ENCODE measurements at places on chromosomes 5 and 9.

GRCh38 chr9:130185017-130185416, 12.8 kb downstream of the NCS1 start:
- no peak for DNase-seq

GRCh38 chr9:109450346-109450745, 47.8 kb downstream of the PTPN3 start:
- no peak for DNase-seq

DNA sequence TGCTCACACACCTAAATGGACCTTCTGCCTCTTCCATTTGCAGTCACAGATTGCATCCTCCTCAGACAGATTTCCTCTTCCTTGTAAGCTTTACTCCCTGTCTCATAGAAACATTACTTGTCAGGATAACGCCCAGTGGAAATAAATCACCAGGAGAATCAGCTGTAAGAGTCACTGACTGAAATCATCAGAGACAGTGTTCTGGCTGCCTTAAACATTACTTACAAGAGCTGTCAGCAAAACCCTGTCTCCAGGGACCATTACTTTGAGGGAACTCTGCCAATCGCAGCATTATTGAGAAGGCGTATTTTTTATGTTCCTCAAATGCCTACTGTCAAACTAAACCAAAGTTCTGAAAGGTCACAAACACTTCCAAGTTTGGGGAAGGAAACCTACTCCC, 5.9 kb downstream of the DPYSL3 start:
- no peak for DNase-seq

GRCh38 chr5:77418601-77419581, 73.2 kb downstream of the WDR41 start:
- DNase-seq, result no peak

DNA sequence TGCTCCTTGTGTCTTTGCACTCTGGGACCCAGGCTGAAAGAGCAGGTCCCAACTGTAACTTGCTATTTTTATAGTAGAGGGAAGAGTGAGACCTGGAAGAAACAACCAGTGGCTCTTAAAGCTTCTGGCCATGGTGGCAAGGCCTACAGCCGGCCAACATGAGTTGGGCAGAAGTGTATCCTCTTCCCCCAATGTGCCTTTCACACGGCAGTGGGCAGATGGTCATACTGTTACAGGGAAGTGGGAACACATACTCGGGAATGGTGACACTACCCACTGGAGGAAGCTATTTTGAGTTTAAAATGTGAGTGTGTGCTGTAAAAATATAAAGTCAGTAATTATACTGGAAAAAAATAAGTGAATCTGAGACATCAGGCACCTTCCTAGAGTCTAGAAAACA, 116.0 kb downstream of the MVB12B start:
- no peak for DNase-seq

DNA sequence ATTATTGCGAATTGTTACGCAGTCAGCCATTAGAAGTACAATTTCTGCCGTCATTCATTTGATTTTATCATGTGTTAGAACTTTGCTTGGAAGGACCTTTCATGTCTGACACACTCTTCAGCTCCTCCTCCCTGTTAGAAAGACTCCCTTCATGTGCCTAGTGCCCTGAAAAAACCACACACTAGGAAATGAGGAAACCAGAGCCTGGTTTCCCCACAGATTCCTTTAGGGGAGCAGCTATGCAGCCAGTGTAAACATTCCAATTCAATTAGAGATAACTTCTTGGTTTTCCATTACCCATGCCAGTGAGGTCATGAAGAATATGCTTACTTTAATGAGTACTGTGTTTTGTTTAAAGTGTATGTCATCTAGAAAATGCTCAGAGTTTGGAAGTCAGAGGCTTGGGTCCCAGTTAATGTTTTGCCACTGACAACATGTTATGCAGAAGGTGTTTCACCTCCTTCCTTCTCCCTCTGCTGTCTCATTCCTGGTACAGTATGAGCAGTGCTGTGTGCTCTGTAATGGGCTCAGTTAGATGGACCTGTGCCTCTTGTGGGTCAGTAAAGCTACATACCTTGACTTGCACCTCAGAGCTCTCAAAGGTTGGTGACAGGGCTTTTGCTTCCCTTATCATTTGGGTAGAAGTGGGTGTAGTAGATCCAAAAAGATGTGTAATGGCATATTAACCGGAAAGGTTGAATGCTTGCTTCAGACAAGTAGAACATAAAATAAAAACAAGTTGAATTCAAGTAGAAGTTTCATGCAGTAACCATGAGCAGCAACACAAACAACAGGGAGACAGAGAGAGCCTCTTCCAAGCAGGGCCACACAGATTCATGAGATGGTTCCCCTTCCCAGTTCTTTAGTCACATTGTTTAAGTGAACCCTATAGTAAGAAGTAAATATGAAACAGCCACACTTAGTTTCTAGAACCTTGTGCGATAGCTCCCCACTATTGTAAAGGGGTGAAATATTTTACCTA, 52.6 kb upstream of the TNFAIP8 start:
- no peak for DNase-seq

DNA sequence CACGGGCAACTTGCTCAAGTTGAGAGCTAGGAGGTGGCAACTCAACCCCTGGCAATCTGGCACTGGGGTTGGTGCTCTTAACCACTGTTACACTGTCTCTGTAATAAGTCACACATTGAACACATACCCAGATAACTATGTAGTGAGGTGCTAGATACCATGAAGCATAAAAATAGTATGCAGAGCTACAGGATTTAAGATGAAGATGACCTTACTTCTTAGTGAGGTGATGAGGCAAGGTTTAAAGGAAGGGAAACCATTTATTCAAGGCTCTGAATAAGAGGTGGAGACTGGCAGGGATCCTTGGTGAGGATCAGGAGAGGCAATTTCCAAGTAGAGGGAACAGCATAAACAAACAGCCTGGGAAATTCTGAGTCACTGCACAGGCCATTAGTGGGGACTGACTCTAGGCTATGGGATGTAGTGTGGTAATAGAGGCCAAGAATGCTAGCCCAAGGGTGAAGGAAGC, 67.6 kb upstream of the NR3C1 start:
- DNase-seq, result no peak

GRCh38 chr9:126668058-126668457, 54.3 kb downstream of the LMX1B start:
- DNase-seq, result no peak

DNA sequence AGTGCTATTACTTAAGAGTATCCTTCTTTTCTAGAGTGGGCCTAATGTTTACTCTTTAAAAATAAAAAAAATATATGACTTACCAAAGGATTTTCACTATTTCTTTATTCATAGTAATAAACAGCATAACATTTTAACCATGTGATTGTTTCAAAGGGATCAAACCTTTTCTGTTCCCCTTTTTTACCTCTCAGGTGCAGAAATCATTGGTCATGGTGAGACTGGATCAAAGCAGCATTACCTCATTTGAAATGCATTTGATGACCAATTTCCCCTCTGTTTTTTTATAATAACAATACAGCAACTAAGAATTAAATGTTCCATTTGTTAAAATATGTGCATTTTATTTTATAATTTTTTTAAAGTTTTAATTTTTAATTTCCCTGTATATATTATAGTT, 598.0 kb upstream of the RGMB start:
- no peak for DNase-seq

DNA sequence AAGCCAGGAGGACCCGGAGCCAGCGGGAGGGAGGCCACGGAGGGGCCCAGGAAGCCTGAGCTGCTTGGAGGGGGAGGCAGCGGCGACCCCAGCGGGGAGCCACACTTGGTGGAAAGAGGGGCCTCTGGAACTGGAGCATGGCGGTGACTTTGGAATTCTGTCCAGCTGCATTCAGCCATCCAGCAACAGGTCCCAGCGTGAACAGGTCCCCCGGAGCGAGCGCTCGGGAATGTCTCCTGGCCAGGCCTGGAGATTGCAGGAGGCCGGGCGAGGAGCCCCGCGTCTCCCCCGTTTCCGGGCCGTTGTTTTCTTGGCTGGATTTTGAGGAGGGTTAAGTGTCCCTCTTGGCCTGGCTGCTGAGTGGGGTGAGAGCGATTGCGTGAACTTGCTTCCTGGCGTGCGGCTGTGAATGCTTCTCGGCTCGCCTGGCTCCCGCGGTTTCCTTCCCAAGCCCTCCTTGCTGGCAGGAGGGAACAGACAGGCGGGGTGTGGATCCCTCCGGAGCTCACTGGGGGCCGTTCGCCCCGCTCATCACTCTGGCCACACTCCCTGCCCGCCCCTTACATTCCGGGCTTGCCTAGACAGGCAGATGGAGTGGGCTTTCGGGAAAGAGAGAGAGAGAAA, 125.3 kb upstream of the IRX4 start:
- no peak for DNase-seq

DNA sequence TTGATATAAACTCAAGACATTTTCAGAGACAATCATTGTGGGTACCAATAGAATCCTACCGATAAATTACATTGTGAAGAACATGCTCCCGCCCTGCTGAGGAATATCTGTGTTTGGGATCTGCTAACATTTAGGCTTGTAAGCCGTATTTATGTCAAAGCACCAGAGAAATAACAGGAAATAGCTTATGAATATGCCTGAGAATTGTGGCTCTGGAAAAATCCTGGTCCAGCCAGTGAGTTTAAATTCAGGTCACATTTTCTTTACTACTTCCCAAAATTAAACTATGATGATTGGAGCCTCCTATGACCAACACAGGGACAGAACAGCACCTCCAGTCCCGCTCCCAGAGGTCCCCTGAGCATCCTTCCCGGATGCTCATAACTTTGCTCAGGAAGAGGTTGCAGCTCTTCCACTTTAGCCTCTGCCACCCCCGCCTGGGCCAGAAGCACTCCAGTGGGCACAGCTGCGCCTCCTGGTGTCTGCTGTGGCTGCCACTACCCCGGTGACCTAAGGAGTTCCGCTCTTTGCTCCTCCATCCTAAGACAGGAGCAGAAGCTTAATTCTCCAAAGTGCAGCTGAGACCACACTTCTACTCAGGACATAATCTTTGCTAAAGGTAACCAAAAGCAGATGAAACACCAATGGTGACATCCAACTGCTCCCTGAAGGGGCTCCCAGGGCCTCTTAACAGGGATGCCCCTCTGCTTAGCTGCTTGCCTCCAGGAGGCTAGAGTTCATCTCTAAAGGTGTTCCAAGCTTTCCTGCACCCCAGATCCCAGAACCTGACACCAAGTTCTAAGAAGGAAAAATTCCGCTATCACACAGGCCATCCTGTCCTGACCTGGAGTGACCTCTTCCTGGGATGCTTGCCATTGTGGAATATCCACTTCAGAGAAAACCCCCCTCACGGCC, 58.8 kb downstream of the SLC1A1 start:
- DNase-seq, result no peak

GRCh38 chr9:76620996-76621395, 143.2 kb upstream of the PCA3 start:
- no peak for DNase-seq

DNA sequence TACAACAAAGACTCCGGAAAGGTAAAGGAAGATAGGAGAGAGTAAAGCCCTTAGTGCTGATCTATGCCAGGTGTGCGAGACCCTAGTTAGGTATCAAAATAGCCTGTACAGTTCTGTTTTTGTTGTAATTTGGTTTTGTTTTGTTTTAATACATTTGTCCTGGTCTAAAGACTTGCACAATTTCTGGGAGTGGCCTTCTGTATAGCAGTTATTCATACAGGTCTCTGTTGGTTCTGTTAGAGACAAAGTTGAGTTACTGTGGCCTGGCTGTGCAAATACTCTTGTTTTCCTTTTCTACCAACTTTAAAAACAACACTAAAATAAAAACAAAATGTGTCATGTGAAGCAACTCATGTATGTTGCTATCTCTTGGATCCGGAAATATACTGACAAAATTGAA, 163.6 kb downstream of the COMMD10 start:
- no peak for DNase-seq

DNA sequence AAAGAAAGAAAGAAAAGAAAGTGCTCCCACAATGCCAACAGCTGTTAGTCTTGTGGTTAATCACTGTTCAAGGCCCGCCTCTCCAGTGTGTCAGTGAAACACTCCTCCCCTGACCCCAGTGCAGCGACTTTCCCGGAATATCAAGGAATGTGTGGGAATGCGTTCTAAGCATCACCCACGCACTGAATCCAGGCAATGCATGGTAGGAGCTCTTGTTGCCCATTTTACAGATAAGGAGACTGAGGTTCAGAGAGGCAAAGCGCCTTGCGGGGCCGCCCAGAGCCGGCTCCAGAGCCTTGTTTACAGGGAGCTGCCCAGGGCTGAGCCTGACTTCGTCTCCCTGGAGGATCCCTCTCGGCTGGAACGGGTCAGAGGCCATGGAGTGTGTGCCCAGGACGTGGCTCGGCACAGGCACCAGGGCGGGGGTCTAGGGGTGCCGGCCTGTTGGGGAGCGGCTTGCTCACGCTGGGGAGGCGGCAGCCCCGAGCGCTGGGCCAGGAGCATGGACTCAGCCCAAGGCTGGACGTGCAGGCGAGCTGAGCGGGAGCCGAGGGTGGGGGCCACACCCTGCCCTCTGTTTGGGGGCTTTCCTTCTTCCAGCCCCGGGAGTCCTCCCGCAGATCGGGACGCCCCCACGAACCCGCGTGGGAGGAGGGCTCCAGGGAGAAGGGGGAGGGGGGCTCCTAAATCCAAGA, 823 bp downstream of the ST6GALNAC6 start:
- no peak for DNase-seq

DNA sequence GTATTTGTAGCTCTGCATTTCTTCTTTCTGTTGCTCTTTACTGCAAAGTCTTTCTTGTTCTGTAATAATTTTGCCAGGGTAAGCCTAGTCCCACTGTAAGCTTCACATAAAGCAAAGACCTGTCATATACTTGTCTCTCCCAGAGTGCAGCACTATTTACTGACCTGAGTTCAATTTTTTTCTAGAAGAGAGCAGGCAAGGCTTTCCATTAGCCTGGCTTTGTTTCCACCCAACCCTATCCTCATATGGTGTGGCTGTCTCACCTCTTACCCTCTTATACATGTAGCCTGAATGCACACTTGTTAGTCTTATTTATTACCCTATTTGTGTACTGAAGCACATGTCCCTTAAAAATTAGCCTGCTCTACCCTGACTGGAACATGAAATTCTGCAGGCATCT, 170.4 kb downstream of the EFNA5 start:
- no peak for DNase-seq

- DNase-seq, result no peak
Measured at GRCh38 chr5:65830856-65831255, 95.5 kb upstream of the ERBIN start.

GRCh38 chr5:168869615-168870227, 290.6 kb upstream of the PANK3 start:
- DNase-seq, result no peak

GRCh38 chr5:36444582-36445418, 143.1 kb upstream of the RANBP3L start:
- no peak for DNase-seq

DNA sequence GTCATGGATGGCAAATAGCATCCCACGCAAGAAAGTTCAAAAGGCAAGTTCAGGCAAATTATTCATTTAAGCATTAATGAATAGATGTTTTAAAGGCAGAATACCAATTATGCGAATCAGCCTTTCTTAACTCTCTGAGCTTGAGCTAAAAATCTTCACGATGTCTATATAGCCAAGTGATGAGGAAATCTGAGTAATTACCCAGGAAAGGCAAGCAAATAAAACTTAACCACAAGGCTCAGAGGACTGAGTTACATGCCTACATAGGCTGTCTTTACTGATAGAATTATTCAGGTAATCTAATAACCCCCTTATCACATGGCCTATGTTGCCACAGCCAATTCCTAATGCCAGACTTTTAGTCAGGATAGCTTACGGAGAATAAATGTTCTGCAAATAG, 120.8 kb upstream of the MTAP start:
- DNase-seq, result no peak

Data from stimulated activated CD8-positive, alpha-beta memory T cell treated with anti-CD3 and anti-CD28 coated beads, Interleukin-2, amount 100 ng/mL, for 1 hour (primary cell).